ENCODE measurements at places on chromosomes 16 and 17.

DNA sequence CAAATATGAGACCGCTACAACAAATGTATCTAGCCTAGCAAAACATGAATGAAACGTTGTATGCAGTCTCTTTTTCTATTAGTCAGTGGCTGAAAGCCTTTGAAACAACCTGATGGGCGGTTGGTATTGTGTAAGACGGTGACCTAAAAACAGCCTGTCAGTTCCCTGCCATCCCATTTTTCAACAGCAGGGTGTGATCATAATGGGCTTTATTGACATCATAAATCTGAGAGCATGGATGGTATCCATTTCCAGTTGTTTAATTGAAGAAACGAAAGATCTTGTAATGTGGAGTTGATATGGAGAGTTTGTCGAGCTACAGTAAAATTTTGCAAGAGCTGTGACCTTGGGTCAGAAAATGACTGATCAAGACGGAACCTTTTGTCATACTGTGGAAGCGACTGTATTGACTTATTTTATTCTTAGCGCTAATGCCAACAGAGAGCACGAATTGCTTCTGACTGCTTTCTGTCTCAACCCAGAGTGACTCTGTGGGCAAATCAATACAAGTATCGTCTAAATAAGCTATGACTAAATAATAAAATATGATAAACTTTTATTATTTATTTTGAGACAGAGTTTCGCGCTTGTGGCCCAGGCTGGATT lies 12.3 kb upstream of the MEIOB start:
- H3K4me3 ChIP-seq = no peak overlapping the region
- DNase-seq = no peak
- no peaks in the 10 kb centered on the region for H3K27me3 ChIP-seq
- no peaks in the 10 kb centered on the region for H3K36me3 ChIP-seq
- H3K4me1 ChIP-seq = no peaks in the 10 kb centered on the region

GRCh38 chr17:17445925-17446665 lies 30.7 kb upstream of the MED9 start:
- H3K36me3 ChIP-seq = no peaks in the 10 kb centered on the region
- H3K27ac ChIP-seq = no peak overlapping the region
- H3K4me3 ChIP-seq = no peak overlapping the region
- no peak for DNase-seq
- H3K4me1 ChIP-seq = peaks cover 4% of the 10 kb centered on the region

- H3K27me3 ChIP-seq = no peaks in the 10 kb centered on the region
- no peaks in the 10 kb centered on the region for H3K36me3 ChIP-seq
- no peak overlapping the region for H3K27ac ChIP-seq
- H3K4me1 ChIP-seq = no peaks in the 10 kb centered on the region
These were observed 248.6 kb downstream of the WWOX start for GRCh38 chr16:78348068-78348467.

DNA sequence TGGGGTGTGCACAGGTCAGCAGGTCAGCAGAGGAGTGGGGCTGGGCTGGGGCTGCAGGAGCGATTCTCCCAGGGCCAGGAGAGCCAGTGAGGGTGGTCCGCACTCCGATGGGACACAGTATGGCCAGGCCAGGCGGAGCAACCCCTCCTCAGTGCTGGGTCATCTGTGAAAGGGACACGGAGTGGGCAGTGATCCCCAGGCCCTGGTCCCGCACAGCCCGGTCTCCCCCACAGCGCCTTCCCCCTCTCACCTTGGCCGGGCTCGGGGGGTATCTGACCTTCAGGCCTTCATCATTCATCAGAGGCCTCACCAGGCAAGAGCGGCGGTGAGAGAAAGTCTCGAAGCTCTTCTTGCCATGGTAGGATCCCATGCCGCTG lies 10.0 kb downstream of the ALDH3A1 start:
- H3K36me3 ChIP-seq = no peaks in the 10 kb centered on the region
- H3K27ac ChIP-seq = no peak overlapping the region
- no peaks in the 10 kb centered on the region for H3K27me3 ChIP-seq

- peaks cover 25% of the 10 kb centered on the region for H3K4me1 ChIP-seq
- no peak overlapping the region for H3K4me3 ChIP-seq
- no peaks in the 10 kb centered on the region for H3K27me3 ChIP-seq
- peaks cover 38% of the 10 kb centered on the region for H3K36me3 ChIP-seq
- H3K27ac ChIP-seq = peak overlapping the region; percentile 77
These were observed 5.9 kb downstream of the ALYREF start for GRCh38 chr17:81885454-81885853.

GRCh38 chr17:66634193-66634592 lies 200.7 kb upstream of the CACNG5 start:
- no peak overlapping the region for H3K27ac ChIP-seq
- H3K4me3 ChIP-seq = no peak overlapping the region
- no peaks in the 10 kb centered on the region for H3K27me3 ChIP-seq
- H3K36me3 ChIP-seq = no peaks in the 10 kb centered on the region

DNA sequence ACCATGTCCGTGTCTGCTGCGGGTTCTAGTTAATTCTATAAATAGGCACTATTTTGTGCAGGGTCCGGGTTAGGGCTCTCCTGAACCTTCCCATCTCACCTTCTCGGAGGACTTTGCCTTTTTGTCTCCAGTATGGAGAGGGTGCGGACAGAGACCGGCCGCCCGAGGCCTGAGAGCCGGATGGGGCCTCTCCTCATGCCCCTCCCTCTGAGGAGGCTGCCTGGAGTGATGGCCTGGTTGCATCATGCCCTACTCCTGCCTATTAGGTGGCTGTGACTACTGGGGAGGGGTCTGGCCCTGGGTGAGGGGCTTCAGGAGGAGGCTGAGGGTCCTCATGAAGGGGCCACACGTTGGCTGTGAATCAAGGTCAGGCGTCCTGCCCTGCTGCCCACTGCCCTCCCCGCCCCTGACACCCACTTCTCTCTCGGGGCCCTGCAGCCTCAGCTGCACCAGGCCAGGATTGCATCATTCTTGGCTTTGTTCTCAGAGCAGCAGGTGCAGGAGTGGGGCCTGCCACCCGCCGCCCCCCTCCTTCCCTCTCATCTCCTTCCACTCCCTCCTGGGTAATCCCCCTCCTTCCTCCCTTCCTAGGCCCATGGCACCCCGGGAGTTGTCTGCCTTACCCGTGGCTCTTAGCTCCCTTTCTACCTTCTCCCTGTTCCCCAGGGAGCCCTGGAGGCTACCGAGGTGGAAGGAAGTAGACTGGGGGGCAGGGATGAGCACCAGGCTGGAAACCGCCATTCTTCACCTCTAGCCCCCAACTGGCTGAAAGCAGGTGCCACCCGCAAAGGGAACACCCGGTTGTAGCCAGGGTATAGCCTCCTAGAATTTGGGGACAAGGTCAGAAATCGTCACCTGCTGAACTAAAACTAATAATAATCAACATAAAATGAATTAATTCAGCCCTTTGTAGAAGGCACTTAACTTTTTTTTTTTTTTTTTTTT lies 12.7 kb upstream of the ARHGAP23 start:
- H3K4me3 ChIP-seq = no peak overlapping the region
- no peak for DNase-seq
- no peaks in the 10 kb centered on the region for H3K36me3 ChIP-seq
- H3K27me3 ChIP-seq = peaks cover 5% of the 10 kb centered on the region
- no peak overlapping the region for H3K27ac ChIP-seq

DNA sequence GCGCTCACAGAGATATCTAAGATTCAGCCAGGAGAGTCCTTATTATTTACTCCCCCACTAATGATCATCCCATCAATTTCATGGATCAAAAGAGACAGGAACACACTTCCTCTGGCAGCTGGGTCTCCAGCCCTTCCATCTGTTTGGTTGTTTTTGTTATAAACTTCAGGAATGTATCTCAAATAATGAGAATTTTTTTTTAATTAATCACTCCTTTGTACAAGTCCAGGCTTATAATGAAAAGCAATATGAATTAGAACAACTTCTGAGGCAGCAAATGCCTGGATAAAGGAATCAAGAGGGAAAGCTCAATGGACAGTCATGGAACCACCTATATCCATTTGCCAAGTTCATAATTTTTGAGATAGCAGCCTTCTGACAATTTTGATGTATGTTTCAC lies 73.4 kb downstream of the HS3ST3B1 start:
- DNase-seq = no peak
- no peak overlapping the region for H3K4me3 ChIP-seq
- H3K36me3 ChIP-seq = no peaks in the 10 kb centered on the region
- no peaks in the 10 kb centered on the region for H3K27me3 ChIP-seq
- H3K4me1 ChIP-seq = no peaks in the 10 kb centered on the region

- no peak for DNase-seq
- no peaks in the 10 kb centered on the region for H3K27me3 ChIP-seq
- no peak overlapping the region for H3K27ac ChIP-seq
- H3K4me3 ChIP-seq = no peak overlapping the region
- H3K36me3 ChIP-seq = no peaks in the 10 kb centered on the region
These were observed 1748.9 kb downstream of the TP53TG3F start for GRCh38 chr16:35208001-35208935.

DNA sequence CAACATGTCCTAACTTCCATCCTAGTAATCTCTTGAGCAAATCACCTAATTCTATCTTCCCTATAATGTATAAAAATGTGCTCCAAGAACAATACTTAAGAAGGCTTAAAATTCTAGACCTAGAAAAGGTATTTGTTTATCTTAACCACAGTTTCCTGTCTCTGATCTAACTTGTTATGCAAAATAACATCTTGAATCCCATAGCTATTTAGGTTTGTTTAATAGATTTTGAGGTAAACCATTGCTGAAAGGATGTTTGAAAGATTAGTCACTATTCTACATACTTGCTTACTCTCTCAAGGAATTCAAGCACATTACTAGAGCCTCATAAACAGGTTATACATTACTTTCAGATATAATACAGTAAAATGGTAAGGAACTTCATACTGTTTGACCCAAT lies 13.0 kb downstream of the CA10 start:
- no peak overlapping the region for H3K4me3 ChIP-seq
- H3K27me3 ChIP-seq = no peaks in the 10 kb centered on the region
- H3K27ac ChIP-seq = no peak overlapping the region
- no peak for DNase-seq
- no peaks in the 10 kb centered on the region for H3K36me3 ChIP-seq
